ENCODE measurements at places on chromosomes 4 and X.

- peak; percentile 65 for DNase-seq
Observed at GRCh38 chr4:122716825-122717448, 15.6 kb upstream of the BBS12 start.

DNA sequence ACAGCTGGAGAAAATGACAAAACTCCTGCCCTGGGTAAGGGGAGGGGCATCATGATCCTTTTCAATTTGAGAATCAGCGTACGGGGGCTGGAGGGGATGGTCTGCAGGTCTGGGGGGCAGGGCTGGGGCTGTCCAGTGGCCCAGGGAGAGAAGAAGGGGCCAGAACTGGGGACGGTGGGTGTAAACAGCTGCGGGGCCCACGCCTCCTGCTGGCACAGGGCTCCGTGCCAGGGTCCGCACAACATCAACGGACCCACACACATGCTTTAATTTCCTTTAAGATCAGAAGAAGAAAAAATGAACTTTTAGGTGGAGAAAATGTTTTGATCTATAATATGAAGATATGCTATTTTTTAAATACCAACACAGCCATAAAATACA lies 52.1 kb downstream of the PSAPL1 start:
- no peak for DNase-seq

DNA sequence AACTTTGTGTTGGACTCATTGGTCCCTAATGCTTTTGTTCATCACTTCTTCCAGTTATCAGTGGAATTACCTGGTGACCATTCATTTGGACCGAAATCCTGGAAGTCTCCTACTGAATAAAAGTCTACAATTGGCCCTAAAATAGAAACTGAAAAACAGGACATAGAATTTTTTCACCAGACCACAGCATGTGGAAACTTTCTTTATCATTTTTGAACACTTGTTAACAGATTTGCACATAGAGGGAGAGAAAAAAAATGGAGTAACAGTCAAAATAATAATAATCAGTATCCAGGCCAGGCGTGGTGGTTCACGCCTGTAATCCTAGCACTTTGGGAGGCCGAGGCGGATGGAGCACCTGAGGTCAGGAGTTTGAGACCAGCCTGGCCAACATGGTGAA lies 7.1 kb downstream of the EPGN start:
- no peak for DNase-seq

- DNase-seq: no peak
Observed at GRCh38 chrX:15188039-15188438, 81.8 kb downstream of the ASB9 start.

Measured in fibroblast of skin of right quadriceps (primary cell).